Umbilical cord (tissue), 2 donors: ENCODE measurements at places on chromosomes 13 and 19.

DNA sequence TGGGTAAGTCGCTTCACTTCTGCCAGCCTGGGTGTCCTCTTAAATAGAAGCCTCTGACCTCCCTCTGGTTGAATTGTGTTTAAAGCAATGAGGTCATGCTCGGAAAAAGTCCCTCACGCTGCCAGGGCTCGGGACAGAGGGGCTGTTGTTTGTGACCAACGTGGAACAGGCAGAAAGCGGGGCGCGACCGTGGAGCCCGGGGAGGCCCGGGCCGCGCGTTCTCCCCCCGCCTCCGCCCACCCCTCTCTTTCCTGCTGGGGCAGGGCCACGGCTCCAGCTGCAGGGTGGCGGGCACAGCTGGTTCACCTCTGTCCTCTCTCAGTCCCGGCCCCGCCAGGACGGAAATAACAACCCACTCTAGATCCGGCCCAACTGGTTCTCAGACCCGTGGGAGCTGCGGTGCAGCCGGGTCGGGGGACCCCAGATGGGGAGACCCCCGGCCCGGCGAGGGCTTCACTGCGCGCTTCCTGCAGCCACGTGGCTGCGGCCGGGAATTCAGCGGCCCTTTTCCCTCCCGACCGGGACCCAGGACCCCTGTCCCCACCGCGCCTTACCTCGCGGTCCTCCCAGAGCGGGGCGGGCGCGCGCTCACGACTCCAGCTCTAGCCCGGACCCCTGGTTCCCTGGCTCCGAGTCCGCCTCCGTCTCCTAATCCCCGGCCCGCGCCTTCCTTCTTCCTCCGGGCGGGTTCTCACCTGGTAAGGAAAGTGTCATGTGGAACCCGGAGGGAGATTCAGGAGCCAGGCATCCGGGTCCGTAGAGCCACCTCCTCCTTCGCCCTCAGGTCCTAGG lies 1.9 kb downstream of the CDC42EP5 start:
- peak; percentile 40 for DNase-seq

DNA sequence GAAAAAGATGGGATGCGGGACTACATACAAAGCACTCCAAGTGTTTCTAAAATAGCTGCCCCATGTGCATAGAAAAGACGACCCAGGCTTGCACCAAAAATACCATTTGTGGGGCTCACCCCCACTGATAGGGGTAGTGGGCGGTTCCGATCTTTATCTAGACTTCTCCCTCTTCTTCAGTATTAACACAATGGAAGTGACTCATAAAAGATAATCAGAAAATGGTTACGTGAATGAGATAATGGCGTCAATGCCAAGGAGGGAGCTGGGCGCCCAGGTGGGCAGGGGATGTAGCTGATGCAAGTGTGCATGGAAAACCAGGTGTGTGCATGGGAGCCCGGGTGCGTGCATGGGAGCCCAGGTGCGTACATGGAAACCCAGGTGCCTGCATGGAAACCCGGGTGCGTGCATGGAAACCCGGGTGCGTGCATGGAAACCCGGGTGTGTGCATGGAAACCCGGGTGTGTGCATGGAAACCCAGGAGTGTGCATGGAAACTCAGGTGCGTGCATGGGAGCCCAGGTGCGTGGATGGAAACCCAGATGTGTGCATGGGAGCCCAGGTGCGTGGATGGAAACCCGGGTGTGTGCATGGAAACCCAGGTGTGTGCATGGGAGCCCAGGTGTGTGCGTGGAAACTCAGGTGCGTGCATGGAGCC lies 32.7 kb downstream of the LAMP1 start:
- DNase-seq, result no peak

DNA sequence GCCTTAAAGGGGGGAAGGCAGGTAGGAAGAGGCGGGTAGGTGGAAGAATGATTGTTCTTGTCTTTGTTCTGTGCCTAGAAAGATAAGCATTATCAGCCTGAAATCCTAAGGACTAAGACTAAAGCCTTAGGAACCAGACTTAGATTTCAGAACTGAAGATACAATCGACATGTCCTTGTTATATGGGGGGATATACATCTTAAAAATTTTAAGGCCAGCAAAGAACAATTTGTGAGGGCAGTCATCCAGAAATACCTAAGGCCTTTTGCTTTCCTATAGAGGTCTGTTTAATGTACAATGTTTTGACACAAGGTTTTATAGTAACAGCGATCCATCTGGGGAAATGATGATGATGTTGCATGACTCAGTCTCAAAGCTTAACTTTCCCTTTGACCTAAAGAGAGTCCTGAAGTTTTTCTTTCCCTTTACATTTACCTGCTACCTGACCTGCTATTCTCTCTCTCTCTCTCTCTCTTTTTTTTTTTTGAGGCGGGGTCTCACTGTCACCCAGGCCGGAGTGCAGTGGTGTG lies 20.2 kb upstream of the CEACAM6 start:
- no peak for DNase-seq

DNA sequence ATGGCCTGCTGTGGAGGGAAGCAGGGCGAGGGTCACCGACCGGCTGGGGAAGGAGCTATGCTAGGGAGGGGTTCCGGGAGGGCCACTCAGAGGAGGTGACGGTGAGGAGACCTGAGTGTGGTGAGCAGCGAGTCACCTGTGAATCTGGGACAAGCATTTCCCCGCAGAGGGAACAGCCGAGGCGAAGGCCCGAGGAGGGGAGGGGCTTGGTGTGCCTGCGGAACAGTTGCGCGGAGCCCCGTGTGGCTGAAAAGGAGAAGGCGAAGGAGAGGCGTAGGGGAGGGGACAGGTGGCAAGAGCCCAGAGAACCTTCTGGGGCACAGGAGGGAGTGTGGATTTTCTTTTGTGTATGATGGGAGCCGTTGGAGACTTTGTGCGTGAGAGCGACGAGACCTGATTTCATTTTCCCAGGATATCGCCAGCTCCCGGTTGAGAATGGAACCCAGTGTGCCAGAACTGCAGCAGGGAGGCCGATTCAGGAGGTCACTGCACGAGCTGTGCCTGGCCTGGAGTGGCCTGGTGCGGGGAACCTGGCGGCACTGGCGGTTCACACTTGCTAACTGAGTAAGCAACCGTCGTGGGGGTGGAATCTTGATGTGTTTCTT lies 117.7 kb upstream of the ZNF507 start:
- DNase-seq, result no peak

GRCh38 chr13:41150058-41150457 lies 17.5 kb upstream of the KBTBD6 start:
- no peak for DNase-seq

- no peak for DNase-seq
Measured at GRCh38 chr19:15893477-15893876, 4.4 kb downstream of the CYP4F2 start.

- DNase-seq, result no peak
Measured at GRCh38 chr13:42981317-42981716, 10.7 kb downstream of the EPSTI1 start.

DNA sequence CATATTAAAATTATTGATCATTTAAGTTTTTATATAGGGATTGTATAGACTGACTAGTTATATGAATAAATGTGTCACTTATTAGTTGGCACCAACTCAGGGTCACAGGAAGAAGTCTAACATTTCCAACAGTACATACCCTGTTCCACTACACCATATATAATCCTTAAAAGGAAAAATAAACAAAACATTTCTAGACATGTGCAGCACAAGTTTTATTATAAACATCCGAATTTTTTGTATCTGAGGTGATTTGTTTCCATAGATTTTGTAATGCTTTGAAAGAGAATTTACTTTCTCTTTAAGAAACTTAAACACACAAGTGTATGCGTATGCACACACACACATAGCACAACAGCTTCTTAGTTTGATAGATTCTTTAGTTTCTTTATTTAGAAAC lies 418.6 kb upstream of the GPC6 start:
- DNase-seq, result no peak

GRCh38 chr19:3785451-3785937 lies 687 bp downstream of the MATK start:
- no peak for DNase-seq

DNA sequence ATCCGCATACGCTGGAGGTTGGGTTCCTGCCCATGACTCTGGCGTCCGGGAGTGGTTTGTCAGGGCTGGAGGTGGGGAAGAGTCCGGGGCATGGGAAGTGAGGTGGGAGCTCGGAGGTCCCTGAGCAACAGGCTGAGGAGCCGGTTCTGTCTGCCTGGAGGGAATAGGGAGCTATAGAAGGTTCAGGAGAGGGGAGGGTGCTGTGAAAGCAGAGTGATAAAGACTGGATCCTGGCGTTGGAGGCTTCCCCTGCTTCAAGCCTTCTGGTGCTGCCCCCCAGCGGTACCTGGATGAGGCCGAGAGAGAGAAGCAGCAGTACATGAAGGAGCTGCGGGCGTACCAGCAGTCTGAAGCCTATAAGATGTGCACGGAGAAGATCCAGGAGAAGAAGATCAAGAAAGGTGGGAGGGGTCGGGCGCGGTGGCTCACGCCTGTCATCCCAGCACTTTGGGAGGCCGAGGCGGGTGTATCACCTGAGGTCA lies 2.6 kb downstream of the HMG20B start:
- no peak for DNase-seq

- DNase-seq, result no peak
Measured at GRCh38 chr19:42368765-42369164, 21.3 kb downstream of the CNFN start.

DNA sequence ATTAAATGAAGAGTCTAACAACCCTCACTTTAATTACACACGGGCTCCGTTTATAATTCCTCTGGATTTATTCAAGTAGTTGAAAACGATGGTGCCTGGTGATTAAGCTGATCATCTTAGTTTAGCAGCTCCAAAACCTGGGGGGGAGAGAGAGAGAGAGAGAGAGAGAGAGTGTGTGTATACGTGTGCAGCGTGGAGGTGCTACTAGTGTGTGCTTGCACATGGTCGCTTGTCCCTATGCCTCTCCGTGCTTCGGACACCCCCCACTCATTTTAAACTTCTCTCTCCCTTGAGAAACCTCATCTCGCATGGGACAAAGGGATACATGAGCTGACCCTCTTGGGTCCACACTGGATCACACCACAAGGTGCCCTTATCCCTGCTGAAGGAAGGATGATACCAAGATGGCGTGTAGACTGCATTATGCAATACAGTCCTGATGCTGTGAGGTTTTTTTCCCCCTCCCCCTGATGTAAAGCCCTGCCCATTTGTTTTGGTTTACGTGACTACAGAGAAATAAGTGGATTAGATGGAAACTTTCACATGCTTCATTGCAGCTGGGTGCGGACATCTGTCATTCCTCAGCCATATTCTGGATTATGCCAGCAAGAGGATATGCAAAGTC lies 320.8 kb downstream of the ZNF536 start:
- peak; percentile 23 for DNase-seq

DNA sequence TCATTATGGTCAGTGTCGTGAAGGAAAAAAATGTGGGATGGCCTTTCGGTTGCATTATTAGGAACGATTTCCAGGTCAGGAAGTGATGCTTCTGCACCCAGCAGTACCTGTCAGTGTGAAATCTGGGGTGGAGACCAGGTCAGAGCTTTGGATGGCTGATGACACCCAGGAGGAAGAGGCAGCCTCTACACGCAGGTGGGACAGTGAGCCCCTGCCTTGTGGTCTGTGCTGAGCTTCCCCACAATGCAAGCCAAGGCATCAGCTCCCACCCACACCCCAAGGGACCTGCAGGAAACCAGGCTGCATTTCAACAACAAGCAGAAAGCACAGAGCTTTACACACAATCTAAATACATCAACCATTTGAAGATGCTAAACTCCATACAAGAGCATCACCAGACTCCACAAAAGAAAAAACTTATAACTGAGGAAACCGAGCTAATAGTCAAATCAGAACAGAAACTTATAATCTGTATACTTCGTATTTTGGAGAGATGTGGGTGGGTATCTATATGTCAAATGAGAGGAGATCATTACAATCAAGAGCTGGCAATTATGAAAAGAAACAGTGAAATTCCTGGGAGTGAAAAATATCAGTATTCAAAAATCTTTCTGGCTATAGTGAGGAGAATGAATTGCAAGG lies 130.1 kb downstream of the ZDHHC20 start:
- DNase-seq, result no peak

DNA sequence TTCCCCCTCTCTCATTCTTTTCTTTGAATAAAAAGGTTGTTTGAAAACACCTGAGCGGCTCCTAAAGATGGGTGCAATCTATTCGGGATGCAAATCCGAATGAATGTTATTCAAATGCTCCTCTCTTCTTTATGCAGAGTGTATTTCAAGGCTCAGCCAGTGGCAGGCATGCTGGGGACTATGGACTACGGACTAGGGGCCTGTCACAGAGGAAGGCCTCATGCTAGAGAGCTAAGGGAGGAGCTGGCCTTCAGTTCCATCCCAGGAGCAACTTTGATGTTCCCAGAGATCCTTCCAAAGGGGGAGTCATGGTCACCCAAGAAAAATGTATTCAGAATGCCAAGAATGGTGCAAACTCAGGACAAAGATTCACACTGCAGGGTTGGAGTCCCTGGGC lies 9.3 kb downstream of the ALOX5AP start:
- DNase-seq, result no peak

- DNase-seq, result no peak
Measured at GRCh38 chr19:19094513-19094912, 30.7 kb downstream of the SLC25A42 start.

DNA sequence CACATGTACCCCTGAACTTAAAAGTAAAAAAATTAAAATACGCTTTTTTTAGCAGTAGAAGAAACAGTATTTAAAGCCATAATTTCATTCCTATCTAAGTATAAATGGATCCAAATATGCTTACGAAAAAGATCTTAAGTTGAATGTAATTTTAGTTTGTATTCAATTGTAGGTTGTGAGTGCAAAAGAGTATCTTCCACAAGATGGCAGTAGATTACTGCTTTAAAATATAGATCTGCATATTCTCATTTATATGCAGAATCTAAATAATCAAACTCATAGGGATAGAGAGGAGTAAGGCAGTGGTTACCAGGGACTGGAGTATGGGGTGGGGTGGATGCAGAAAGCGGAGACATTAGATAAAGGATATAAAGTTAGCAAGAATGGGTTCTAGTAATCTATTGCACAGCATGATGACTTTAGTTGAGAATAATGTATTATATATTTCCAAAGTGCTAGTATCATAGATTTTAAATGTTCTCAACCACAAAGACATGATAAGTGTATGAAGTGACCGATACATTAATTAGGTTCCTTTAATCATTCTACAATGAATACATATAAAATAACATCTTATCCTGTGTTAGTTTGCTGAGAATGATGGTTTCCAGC lies 14.2 kb downstream of the OR7A17 start:
- peak; percentile 17 for DNase-seq

DNA sequence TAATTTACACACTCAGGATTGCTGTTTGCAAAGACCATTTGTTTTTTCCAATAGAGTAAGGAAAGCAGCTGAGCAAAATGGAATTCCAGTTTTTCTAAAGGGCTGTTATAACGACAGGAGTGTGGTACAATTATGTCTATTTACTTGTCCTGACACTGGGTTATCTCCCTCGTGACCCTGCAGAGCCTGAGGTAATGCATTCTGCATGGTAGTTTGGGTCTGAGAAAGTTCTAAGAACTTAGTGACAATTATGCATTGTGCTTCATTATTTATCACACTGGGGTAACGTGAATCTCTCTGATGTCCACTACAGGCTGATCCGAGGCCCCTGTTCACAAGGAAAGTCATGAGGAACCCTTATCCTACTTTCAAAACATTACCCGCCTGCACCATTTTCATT lies 50.7 kb upstream of the EDNRB start:
- DNase-seq, result no peak

DNA sequence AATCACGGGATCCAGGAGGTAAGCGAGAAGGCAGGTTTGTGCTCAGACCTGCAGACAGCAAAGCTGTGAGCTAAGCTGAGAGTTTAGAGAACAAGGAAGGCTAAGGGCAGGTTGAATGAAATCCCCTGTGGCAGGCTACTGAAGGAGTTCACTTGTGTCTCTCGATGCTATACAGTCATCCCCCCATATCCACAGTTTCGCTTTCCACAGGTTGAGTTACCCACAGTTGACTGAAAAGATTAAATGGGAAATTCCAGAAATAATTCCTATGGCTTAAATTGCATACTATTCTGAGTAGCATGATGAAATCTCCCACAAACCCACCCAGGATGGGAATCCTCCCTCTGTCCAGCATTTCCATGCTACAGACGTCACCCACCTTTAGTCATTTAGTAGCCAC lies 49.6 kb downstream of the ABCC4 start:
- no peak for DNase-seq
